ENCODE measurements at places on chromosomes 16 and 17.

DNA sequence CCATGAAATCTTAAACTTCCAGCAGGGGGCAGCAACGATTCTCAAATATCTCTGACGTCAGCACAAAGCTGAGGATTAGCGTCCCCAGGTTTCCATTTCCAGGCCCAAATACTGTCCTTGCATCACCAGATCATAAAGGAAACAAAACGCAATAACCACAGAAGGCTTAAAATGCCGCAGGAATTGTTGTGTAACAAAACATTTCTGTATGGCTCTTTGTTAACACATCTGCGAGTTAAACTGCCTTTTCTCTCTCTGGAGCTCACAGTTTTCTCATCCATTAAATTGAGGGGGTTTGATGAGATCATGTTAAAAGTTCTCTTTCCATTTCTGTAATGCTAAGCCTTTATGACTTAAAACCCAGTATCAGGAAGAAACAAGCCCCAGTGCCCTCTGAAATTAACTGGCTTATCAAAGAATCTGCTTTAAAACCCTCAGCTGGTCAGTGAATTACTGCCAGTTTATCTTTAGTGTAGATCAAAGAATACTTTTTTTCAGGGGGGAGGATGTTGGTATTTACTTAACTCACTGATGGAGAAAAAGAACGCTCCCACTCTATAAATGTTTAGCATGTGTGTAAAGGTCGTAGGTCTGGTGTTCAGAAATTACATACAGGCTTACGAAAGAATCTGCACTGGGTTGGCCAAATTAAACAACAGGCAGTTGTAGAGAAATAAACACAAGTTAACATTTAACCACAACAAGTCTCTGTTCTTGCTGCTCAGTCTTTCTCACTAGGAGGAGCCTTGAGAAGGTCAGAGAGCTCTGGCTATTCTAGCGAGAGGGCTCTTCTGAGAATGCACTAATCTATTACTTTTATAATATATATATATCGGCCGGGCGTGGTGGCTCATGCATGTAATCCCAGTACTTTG lies 10.6 kb upstream of the TERF2 start:
- DNase-seq: peak; percentile 96

DNA sequence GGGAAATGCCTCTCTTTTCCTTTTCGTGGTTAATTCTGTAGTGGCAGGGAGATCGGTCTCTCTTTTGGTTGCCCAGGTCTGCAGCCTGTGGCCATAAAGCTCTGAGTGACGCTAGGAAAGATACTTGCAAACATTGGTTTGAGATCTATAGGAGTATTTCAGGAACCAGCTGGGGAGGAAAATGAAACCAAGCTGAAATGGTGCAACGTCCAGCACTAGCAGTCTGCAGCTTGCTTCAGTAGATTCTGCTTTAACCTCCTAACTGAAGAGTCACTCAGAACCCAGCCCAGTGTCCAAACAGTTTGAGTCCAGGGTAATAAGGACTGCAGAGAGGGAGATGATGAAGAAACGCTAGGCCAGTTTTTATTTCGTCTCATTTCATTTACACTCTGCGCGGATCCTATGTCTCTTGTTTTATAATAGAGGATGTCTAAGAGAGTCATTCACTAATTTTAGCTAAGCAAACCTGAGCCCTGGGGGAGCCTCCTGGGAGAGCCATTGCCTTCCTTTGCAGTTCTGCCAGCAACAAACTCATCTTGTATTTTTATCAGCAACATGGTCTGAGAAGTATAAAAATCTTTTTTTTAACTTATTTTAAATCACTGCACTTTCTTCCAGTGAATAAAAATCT lies 12.0 kb downstream of the SP2 start:
- no peak for DNase-seq

GRCh38 chr17:66964930-66965800 lies 658 bp downstream of the CACNG4 start:
- no peak for DNase-seq

DNA sequence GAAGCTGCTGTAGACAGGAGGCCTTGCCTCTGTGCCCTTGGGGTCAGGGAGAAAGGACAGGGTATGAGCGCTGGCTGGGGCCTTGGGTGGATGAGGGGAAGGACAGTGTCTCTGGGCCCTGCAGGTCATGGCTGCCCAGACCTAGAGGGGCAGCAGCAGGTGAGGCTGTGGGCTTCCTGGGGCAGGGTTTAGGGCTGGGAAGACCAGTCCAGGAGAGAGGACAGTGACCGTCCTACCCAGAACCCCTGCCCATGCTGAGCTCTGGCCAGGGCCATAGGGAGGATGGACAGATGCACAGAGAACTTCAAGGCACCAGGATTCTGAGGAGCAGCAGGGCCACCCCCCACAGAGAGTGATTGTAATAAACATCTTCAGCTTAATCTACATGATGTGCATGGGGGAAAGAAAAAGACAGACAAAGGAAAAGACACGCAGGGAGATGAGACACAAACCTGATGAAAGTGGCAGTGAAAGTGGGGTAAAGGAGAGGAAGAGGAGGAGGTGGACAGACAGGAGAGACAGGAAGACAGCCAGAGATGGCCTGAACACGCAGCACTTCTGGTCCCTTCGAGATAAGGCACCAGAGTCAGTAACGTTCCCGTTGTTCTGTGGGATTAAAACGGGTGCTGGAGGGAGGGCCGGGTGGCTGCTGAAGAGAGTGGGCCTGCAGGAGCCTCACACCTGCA lies 17.5 kb downstream of the FLOT2 start:
- DNase-seq: no peak

- DNase-seq: no peak
Measured at GRCh38 chr16:86261379-86261778, 248.9 kb upstream of the FOXF1 start.

- peak; percentile 43 for DNase-seq
Measured at GRCh38 chr17:69874175-69874670, 200.8 kb upstream of the KCNJ16 start.

GRCh38 chr17:10633738-10634379 lies 23.2 kb downstream of the MYH3 start:
- no peak for DNase-seq

- DNase-seq: no peak
Measured at GRCh38 chr16:12646490-12647274, 157.0 kb downstream of the CPPED1 start.

GRCh38 chr17:53033297-53033696 lies 789.4 kb upstream of the KIF2B start:
- no peak for DNase-seq

- no peak for DNase-seq
Measured at GRCh38 chr16:27785307-27785678, 235.3 kb downstream of the KATNIP start.

GRCh38 chr17:61007980-61008379 lies 330.3 kb downstream of the BCAS3 start:
- DNase-seq: no peak

- no peak for DNase-seq
Measured at GRCh38 chr17:1171953-1172352, 7.8 kb downstream of the ABR start.

DNA sequence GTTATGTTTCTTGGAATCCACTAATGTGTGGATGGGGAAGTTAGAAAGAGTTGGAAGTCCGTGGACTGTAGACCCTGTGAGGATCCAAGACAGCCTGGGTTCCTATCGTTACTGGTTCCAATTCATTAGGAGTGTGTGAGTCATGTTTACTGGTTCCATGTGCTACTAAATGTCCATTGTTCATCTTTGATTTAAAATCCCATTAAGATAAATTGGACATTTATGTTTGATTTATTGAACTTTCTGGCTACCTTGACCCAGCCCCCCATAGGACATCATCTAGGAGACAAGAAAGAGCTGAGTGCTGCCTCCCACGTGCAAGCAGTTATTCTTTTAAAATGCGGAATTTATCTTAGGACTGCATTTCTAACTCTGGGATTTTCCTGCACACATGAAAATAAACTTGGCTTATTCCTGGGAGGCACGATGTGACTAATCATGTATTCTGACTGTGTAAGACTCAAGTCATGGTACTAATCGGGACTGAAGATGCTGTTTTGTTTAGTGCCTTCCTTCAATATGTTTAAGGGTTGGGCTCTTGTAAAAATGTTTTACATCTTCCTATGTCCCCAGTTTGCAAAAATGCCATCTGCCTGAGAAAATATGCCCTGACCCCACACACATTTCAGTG lies 53.4 kb downstream of the RGS9 start:
- no peak for DNase-seq

DNA sequence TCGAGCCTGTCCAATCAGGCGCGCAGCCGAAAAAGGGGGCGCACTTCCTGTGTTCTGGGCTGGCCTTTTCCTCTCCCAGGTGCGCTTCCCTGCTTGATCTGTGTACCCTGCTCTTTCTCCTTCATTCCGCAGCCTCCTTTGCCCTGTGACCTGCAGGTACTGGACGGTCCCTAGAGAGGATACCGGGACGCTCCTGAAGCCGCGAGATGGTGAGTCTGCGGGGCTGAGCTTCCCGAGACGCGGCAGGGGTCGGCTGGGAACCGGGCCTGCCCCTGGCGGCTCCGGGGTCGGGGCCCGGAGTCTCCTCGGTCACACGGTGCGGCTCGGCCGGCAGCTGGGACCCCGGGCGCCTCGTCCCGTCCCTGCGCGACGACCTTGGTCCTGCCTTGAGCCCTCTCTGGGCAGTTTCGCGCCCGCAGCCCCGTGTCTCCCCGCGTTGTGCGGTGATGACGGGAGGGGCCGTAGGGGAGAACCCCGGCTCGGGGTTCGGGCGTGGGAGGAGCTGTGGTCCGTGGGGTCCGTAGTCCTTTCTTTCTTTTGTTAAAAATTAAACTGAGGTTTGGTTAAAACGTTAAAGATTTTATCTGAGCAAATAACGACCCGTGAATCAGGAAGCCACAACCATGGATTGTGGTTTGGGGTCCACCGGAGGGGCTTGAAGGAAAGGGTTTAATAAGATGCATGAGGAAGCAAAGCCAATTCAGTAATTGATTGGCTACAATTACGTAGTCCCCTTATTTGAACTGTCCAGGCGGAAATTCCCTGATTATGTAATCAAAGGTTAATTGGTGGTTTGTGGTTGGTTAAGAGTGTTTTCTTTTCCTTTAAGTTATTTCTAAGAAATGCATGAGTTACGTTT lies 172.8 kb upstream of the ZNF267 start:
- no peak for DNase-seq

DNA sequence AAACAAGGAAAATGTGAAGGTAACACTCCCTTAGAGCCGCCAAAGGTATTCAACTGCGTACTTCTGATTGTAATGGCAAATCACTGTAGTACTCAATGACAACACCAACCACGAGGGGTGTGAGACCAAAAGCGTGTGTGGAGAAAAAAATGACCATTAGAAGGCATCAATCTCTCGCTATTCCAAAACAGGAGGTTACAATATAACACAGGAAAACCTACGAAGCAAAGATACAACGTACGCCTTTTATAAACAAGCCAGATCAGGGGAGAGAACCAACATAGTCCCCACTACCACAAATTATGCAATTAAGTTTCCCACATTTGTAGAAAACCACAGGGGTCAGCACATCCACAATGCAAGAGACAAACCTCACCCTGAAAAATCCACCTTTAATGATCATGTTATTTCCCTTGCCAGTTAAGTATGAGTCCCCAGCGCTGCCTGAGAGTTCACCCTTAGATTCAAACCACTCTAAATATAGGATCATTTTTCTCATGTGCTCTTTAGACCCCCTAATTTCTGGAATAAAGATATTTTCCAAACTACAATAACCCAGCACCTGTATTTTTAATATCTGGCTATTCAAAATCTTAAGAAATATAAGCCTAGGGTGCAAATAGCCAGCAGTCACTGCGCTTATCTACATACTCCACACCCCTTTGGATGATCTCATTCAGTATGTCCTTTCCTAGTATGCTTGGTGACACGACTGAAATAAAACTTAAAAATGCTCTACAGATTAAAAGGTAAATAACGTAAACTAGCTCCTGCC lies 12.4 kb downstream of the TEX14 start:
- DNase-seq: peak; percentile 62

DNA sequence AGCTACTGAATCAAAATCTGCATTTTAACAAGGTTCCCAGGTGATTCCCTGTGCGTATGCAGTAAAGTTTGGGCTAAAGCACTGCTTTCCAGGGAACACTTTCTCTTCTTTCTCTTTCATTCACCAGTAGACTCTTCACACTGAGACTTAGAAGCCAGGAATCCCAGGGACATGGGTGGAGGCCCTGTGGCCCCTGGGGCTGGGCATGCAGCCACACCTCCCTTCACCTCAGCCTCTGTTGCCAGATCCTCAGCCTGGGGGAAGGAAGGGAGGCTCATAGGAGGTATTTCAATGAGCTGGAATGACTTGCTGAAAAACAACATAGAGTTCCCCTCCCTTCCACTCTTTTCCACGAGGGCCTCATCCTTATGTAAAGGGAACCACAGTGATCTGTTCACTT lies 1.2 kb downstream of the G6PC3 start:
- no peak for DNase-seq

DNA sequence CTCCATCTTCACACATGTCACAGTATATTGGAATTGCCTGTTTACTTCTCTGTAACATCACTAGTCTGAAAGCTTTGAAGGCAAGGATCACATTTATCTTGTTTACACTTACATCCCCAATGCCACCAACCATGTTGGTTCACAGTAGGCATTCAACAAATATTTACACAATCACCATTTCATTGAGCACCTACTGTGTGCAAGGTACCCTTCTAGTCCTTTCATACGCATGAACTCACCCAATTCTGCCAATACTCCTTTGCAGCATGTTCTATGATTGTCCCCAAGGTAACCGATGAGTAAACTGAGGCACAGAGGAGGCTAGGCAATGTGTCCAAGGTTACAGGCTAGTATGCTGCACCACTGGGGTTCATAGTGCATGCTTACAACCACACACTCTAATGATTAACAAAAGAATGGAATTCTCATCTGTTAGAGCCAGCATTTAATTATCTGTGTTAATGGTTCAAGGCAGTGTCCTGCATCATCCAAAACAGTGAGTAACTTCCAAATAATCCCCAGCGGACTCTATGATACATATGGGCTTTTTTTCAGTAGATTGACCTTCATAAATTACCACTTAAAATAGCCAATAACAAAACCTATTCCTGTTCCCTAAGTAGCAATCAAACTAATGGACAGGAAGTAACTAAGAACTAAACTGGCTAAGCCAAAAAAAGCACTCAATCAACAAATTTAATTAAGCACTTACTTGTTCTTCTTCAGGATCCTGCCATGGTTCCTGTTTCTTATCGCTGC lies 364.5 kb upstream of the XYLT1 start:
- no peak for DNase-seq

DNA sequence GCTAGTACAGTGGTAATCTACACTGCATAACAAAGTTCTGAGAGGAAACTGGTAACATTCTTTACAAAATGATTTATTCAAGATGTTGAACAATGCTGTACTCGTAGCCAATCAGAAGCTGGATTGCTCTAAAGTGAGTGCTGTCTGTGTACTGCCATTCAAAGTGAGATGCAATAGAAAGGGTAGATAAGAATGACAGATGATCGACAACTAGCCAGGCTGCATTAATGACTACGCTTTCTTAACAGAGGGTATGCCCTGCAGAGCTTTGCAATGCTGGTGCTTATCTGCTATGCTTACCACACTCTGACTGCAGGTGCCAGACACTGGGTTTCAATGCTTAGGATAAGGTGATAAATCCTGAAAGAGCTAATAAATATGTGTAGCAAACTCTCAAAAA lies 46.1 kb upstream of the SLC25A19 start:
- DNase-seq: no peak

- DNase-seq: no peak
Measured at GRCh38 chr17:36086791-36087190, 3.2 kb downstream of the CCL3 start.

All from fibroblast of the conjunctiva (primary cell).